Breast epithelium (tissue), 4 donors: ENCODE measurements at places on chromosomes 6 and 20.

DNA sequence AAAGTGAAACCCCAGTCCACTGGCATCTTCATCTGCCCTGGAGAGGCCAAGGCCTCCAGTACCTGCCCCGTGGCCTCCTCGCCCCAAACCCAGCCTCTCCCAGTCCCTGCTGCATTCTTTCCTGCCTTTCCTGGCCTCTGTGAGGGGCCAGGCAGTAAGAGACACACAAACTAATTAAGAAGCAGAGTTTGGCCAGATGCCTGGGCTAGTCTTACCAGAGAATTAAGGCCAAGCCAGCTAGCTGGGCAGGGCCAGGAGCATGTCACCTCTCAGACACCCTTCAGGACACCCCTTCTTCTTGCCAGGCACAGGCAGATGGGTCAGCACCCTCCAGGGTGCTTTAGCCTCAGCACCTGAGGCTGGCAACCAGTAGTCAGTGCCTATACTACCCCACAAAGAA lies 2.4 kb downstream of the MDGA1 start:
- no peak overlapping the region for H3K4me3 ChIP-seq
- DNase-seq: no peak
- H3K4me1 ChIP-seq: no peaks in the 10 kb centered on the region
- H3K27ac ChIP-seq: no peak overlapping the region
- peaks cover 5% of the 10 kb centered on the region for H3K27me3 ChIP-seq

DNA sequence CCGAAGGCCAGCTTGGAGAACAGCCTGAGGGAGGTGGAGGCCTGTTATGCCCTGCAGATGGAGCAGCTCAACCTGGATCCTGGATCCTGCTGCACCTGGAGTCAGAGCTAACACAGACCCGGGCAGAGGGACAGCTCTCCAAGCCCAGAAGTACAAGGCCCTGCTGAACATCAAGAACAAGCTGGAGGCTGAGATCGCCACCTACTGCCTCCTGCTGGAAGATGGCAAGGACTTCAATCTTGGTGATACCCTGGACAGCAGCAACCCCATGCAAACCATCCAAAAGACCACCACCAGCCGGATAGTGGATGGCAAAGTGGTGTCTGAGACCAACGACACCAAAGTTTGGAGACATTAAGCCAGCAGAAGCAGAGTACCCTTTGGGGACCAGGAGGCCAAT lies 223.5 kb upstream of the ID4 start:
- H3K4me3 ChIP-seq: no peak overlapping the region
- H3K4me1 ChIP-seq: no peaks in the 10 kb centered on the region
- DNase-seq: no peak
- no peaks in the 10 kb centered on the region for H3K36me3 ChIP-seq

DNA sequence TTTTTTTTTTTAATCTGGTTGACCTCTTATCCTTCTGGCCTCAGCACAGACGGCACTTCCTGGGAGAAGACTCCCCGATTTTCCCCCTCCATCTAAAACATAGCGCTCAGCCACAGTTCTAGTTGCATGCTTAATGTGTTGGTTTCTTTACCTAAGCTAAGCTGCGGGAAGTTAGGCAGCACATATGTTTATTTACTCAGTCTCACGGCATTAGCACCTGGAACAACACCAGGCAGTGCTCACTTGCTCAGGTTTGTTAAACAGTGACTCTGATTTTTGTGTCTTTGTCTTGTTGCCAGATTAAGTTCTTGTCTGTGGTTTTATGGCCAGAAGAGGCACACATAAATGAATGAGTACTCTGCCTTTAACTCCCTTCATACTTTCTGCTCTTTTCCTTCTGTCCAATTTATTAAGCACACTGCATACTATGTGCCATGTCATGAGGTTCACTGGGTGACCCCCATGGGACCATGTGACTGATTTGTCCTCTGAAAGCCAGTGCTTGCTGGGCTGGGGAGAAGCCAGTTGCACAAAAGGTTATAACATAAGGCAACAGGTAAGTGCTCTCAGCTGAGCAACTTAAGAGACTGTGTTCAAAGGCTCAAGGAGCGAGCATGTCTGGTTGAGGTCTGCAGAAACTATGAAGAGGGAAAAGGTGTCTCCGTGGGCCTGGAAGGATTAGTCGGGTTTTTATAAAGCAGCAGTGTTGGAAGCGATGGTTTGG lies 93.6 kb downstream of the RPP40 start:
- no peak overlapping the region for H3K4me3 ChIP-seq
- no peaks in the 10 kb centered on the region for H3K4me1 ChIP-seq
- DNase-seq: no peak
- no peak overlapping the region for H3K27ac ChIP-seq
- H3K27me3 ChIP-seq: no peaks in the 10 kb centered on the region

DNA sequence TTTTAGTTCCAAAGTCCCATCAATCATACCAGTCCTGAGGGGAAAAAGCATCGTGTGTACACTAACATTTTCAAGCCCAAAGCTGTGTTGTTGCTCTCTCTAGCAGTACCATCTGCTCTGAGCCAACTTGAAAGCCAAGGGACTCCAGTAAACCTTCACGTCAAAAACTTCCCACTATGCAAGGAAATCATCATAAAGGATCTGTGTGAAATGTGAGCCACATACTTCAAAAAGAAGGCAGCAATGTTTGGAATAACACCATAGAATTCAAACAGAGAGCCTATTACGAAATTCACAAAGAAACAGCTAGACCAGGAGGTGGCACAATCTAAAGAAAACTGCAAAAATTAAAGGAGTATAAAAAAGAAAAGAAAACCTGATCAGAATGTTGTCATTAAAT lies 399.8 kb upstream of the EPHA7 start:
- DNase-seq: no peak
- no peaks in the 10 kb centered on the region for H3K36me3 ChIP-seq
- no peaks in the 10 kb centered on the region for H3K4me1 ChIP-seq
- no peak overlapping the region for H3K4me3 ChIP-seq

- no peak overlapping the region for H3K4me3 ChIP-seq
- no peaks in the 10 kb centered on the region for H3K36me3 ChIP-seq
- no peak overlapping the region for H3K27ac ChIP-seq
- H3K4me1 ChIP-seq: no peaks in the 10 kb centered on the region
- H3K27me3 ChIP-seq: no peaks in the 10 kb centered on the region
- DNase-seq: no peak
Measured at GRCh38 chr20:60570481-60571277, 612.5 kb downstream of the CDH26 start.

- no peaks in the 10 kb centered on the region for H3K36me3 ChIP-seq
- H3K27ac ChIP-seq: no peak overlapping the region
- H3K27me3 ChIP-seq: no peaks in the 10 kb centered on the region
- no peak overlapping the region for H3K4me3 ChIP-seq
Measured at GRCh38 chr6:48520951-48521350, 410.0 kb upstream of the PTCHD4 start.

GRCh38 chr20:52179331-52180179 lies 12.0 kb downstream of the ZFP64 start:
- no peaks in the 10 kb centered on the region for H3K4me1 ChIP-seq
- H3K4me3 ChIP-seq: no peak overlapping the region
- no peaks in the 10 kb centered on the region for H3K27me3 ChIP-seq
- no peak for DNase-seq

DNA sequence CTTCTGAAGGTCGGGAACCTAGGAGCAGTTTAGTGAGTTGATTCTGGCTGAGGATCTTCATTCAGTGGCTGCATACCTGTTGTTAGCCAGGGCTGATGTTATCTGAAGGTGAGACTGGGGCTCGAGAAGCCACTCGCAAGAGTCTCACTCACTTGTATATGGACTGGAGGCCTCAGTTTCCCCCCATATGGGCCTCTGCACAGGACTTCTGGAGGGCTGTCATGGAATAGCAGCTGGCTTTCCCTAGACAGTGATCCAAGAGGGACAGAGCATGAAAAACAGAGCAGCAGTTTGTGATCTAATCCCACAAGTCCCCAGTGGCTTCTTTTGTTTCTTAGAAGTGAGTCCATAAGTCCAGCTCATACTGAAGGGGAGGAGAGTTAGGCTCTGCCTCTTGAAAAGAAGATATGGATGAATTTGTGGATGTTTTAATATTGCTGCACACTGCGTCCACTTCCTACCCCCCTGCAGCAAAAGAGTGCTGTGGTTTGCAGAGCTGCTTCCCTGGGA lies 623.4 kb downstream of the CDH26 start:
- H3K4me3 ChIP-seq: no peak overlapping the region
- no peak overlapping the region for H3K27ac ChIP-seq
- H3K36me3 ChIP-seq: no peaks in the 10 kb centered on the region
- no peaks in the 10 kb centered on the region for H3K4me1 ChIP-seq

DNA sequence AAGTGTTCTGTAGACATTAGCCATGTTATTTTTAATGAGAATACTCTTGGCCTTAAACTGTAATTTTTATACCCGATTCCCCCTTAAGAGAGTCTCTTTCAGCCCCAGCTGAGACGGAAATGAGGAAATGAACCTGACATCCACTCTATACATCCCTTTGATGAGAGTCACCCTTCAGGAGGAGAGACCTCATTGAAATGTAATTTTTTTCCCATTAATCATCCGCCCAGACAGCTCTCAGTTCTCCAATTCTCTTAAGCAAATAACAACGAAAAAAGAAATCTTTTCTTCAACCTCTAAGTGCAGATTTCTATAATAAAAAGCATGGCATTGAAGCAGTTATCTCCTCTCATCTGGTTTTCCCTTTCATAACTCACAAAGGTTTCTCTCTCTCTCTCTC lies 243.8 kb upstream of the PMEPA1 start:
- H3K4me1 ChIP-seq: no peaks in the 10 kb centered on the region
- H3K4me3 ChIP-seq: no peak overlapping the region
- no peak for DNase-seq
- no peak overlapping the region for H3K27ac ChIP-seq
- H3K36me3 ChIP-seq: no peaks in the 10 kb centered on the region

DNA sequence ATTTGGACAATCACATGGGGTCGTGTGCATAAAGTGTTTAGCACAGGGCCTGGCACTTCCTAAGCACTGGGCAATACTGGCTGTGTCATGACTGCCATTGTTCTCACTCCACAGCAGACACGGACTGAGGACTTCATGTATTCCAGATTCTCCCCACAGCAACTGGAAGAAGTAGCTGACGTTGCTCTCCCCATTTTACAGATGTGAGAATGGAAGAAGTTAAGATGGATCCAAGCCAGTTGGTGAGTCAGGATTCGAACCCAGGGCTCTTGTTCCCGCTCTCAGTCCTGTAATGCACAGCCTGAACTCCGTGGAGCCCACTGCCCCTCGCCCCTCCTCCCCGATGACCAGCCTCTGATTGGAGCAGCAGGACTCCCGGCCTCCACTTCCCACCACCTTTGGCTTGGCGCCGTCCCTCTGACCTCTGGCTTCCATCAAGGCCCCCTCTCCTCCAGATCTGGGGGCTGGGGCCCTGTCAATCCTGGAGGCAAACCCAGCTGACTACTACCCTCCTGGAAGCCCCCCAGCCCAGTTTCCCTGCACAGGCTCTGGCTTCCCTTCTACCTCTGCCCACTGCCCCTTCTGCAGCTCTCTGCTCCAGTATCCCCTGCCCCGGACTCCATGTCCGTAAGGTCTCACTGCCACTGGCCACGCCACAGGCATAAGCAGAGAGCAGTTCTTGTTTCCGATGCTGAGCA lies 12.7 kb downstream of the NOL4L start:
- H3K27me3 ChIP-seq: no peaks in the 10 kb centered on the region
- H3K36me3 ChIP-seq: no peaks in the 10 kb centered on the region
- no peak for DNase-seq
- no peaks in the 10 kb centered on the region for H3K4me1 ChIP-seq
- no peak overlapping the region for H3K27ac ChIP-seq

DNA sequence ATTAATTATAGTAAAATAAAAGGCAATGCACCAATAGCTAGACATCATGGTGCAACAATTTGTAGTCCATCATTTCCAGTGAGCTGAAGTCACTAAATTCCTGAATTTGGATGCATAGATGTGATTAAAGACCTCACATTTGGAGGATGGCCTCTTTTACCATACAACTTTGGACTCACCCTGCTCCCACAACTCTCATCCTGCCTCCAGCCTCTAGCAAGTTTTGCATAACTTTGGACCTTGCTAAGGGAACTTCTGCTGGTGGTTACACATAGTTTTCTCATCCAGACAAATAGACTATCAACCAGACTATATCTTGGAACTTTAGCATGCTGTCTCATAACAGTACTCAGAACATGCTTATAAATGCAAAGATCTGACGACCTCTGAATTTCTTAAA lies 12.8 kb upstream of the ELOVL2 start:
- no peaks in the 10 kb centered on the region for H3K4me1 ChIP-seq
- no peak overlapping the region for H3K27ac ChIP-seq
- H3K27me3 ChIP-seq: no peaks in the 10 kb centered on the region
- DNase-seq: no peak
- no peak overlapping the region for H3K4me3 ChIP-seq

DNA sequence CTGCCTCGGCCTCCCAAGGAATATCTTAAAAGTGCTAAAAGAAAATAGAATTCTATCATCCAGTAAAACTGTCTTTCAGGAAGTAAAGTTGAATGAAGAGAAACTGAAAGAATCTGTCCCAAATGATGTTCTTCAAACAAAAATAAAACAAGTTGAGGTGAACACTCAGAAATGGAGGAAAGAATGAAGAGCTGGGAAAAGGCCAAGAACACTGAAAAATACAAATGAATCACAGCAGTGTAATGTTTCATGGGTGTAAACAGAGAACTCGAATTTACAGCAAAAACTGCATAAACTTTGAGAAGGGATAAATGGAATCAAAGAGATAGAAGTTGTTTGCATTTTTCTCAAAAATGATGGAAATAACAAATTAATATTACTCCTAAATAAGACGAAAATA lies 317.3 kb downstream of the TAF4 start:
- H3K27me3 ChIP-seq: no peaks in the 10 kb centered on the region
- H3K4me1 ChIP-seq: no peaks in the 10 kb centered on the region
- H3K36me3 ChIP-seq: no peaks in the 10 kb centered on the region
- no peak overlapping the region for H3K4me3 ChIP-seq

DNA sequence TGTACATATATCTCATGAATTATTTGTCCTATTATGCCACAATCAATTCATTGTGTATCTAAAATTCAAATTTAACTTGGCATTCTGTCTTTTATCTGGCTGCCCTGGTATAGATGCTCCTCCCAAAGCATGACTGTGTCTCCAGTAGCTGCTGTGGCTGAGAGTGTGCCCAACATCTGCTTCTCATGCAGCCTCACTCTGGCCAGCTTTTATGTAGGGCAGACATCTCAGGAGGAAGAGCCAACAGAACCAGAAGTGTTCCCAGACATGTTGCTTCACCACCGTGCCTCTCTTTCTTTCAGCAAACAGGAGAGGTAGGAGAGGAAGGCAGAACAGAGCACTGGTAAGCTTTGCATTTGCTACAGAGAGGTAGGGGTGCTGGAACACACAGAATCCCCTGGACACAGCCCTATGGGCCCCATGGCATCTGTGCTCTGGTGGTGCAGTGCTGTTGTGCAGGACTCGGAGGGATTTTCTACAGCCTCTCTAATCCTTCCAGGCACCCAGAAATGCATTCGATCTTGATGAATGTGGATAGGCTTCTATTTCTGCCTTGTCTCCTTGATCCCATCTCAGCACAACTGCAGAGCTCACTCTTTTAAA lies 637.1 kb downstream of the UTRN start:
- no peaks in the 10 kb centered on the region for H3K27me3 ChIP-seq
- no peak overlapping the region for H3K27ac ChIP-seq
- H3K36me3 ChIP-seq: no peaks in the 10 kb centered on the region

- DNase-seq: no peak
- H3K36me3 ChIP-seq: no peaks in the 10 kb centered on the region
- H3K27me3 ChIP-seq: no peaks in the 10 kb centered on the region
- H3K4me3 ChIP-seq: no peak overlapping the region
- H3K4me1 ChIP-seq: peaks cover 8% of the 10 kb centered on the region
Measured at GRCh38 chr6:3353939-3354338, 95.2 kb downstream of the PSMG4 start.

- H3K27ac ChIP-seq: no peak overlapping the region
- H3K4me1 ChIP-seq: no peaks in the 10 kb centered on the region
- H3K27me3 ChIP-seq: no peaks in the 10 kb centered on the region
- no peak overlapping the region for H3K4me3 ChIP-seq
Measured at GRCh38 chr6:160221423-160221822, 37.2 kb downstream of the SLC22A2 start.
